ENCODE measurements at places on chromosomes 3 and 15. TPM values are rescaled to one million over a fixed set of nuclear protein-coding genes. Genes with fewer than 3 reads are reported as not detected.

ATP13A5 gene
- not detected for total RNA-seq

SLCO2A1 gene
- total RNA-seq = 0.52 TPM

PTH1R gene
- total RNA-seq = 0.32 TPM

IQCF5 gene
- not detected for total RNA-seq

GRCh38 chr3:184341925-184342324, 4.5 kb downstream of the FAM131A start:
- peaks cover 9% of the 10 kb centered on the region for H3K36me3 ChIP-seq
- no peak for DNase-seq
- no peaks in the 10 kb centered on the region for H3K27me3 ChIP-seq
- H3K27ac ChIP-seq = no peak overlapping the region

DNA sequence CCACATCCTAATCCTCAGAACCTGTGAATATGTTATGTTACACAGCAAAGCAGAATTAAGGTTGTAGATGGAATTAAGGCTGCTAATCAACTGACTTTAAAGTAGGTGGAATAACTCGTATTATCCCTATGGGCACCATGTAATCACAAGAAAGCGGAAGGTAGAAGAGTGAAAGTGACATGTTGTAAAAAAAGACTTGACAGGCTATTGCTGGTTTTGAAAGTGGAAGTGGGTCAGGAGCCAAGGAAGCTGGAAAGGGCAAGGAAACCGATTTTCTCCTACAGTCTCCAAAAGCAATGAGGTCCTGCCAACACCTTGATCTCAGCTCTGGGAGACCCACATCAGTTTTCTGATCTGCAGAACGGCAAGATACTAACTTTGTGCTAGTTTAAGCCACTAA, 6.6 kb downstream of the TP63 start:
- H3K27me3 ChIP-seq = no peaks in the 10 kb centered on the region
- no peak overlapping the region for H3K4me3 ChIP-seq
- no peaks in the 10 kb centered on the region for H3K36me3 ChIP-seq
- no peaks in the 10 kb centered on the region for H3K4me1 ChIP-seq

DNA sequence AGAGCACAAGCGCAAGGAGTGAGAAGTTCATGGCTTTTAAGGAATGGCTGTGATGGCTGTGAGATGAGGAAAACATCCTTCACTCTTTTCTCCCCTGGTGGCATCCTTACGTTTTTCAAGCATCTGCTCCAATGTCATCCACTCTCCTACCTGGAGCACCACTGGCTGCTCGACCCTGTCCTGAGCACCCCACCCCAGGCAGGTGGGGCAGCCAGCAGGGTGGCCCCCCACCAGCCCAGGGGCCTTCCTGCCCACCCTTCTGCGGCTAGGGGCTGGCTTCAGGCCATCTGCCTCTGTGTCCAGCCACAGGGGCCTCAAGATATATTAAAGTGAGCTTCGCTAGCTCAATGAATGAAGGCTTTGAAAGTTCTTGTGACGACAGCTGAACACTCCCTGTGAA, 56.1 kb downstream of the ATP10A start:
- no peak for DNase-seq
- no peaks in the 10 kb centered on the region for H3K36me3 ChIP-seq
- no peak overlapping the region for H3K27ac ChIP-seq

GRCh38 chr3:9826815-9827573, 16.8 kb downstream of the RPUSD3 start:
- H3K4me1 ChIP-seq = no peaks in the 10 kb centered on the region
- no peak for DNase-seq
- H3K27ac ChIP-seq = no peak overlapping the region
- H3K36me3 ChIP-seq = 0 out of 2 replicates have a peak, but pooled peaks cover 5% of the 10 kb centered on the region
- no peaks in the 10 kb centered on the region for H3K27me3 ChIP-seq
- no peak overlapping the region for H3K4me3 ChIP-seq

DNA sequence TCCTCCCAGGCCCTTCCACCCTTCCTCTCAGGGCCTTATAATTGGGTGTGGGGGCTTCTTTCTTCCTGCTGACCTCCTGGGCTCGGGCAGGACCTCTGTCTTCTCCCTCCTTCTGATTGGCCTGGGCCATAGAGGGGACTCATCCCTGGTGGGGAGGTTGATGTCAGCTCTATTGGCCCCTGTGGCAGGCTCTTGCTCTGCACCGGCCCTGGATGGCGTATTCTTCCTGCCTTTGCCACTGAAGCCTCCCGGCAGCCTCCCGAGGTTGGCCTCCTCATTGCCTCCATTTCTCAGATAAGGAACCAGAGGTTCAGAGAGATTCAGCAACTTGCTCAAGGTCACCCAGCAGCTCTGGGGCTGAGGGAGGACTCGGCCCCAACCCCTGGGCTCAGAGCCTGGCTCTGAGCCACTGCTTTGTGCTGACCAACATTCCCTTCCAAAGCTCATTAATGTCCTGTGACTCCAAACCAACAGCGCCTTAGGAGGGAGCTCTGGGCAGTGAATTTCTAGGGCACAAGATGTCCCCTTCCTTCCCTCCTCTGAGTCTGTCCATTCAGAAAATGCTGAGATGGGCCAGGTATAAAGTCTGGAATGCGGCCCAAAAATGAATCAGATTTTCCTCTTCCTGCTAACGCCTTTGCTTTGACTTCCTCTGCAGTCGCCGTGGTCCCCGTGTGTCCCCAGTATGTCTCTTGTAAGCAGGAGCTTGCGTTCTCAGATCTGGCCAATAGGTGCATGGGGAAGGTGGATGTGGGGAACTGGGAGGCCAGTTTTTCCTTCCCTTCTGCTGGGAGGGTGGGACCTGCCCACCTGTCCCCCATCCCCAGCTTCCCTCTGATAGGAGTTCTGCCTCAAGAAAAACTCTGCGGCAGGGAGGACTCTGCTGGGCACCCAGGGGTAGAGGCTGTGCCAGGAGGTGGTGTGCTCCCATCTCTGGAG, 74.2 kb downstream of the HMCES start:
- H3K4me3 ChIP-seq = no peak overlapping the region
- H3K27ac ChIP-seq = no peak overlapping the region

GRCh38 chr15:82890995-82891390, 61.5 kb downstream of the HOMER2 start:
- no peak for DNase-seq
- no peaks in the 10 kb centered on the region for H3K4me1 ChIP-seq
- no peaks in the 10 kb centered on the region for H3K36me3 ChIP-seq

GRCh38 chr15:89341316-89342005, 6.8 kb upstream of the POLG start:
- no peaks in the 10 kb centered on the region for H3K27me3 ChIP-seq
- no peak overlapping the region for H3K27ac ChIP-seq
- DNase-seq = no peak
- H3K4me3 ChIP-seq = no peak overlapping the region

- peak; percentile 26 for DNase-seq
- H3K4me1 ChIP-seq = peaks cover 11% of the 10 kb centered on the region
- H3K36me3 ChIP-seq = no peaks in the 10 kb centered on the region
- no peaks in the 10 kb centered on the region for H3K27me3 ChIP-seq
Measured at GRCh38 chr3:169026543-169027182, 636.8 kb downstream of the MECOM start.

- no peaks in the 10 kb centered on the region for H3K27me3 ChIP-seq
- peaks cover 8% of the 10 kb centered on the region for H3K4me1 ChIP-seq
- H3K4me3 ChIP-seq = no peak overlapping the region
- DNase-seq = no peak
- H3K36me3 ChIP-seq = no peaks in the 10 kb centered on the region
Measured at GRCh38 chr3:87435926-87436620, 159.7 kb upstream of the POU1F1 start.

DNA sequence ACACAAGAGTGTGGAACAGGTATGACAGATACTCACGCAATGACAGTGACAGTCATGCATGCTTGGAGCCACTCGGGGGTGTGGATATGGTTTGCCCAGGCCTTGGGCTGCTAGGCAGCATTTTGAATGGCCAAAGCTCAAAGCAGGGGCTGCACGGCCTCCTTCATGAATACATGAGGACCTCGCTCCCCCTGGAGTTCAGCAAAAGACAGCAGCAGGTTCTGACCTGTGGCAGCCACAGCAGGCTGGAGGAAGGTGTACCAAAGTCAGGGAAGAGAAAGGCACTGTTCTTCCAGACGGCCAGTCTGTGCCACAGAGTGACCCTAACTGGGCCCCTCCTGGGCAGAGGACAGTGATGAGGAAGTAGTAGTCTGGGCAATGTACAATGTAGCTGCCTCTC, 88.2 kb upstream of the C2CD4B start:
- no peak overlapping the region for H3K27ac ChIP-seq
- DNase-seq = no peak
- no peak overlapping the region for H3K4me3 ChIP-seq
- H3K4me1 ChIP-seq = no peaks in the 10 kb centered on the region

DNA sequence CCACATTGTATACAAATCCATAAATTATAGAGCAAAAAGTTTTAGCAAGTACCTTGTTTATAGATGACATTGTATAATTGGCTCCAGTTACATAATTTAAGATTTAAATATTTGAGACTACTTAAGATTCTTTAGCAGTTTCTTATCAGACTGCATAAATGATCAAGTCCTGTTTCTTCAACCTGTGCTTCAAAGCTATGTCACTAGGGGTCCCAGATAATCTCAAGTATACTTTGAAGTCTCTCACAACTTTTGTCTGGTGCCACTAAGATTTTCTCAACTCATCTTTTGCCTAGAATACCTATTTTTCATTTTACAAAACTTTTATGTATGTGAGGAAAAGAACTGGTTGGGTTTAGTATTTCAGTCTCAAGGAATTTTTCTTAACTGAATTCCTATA, 205.5 kb downstream of the STAG1 start:
- H3K27me3 ChIP-seq = no peaks in the 10 kb centered on the region
- no peaks in the 10 kb centered on the region for H3K36me3 ChIP-seq
- no peak overlapping the region for H3K4me3 ChIP-seq
- H3K27ac ChIP-seq = no peak overlapping the region

- H3K36me3 ChIP-seq = no peaks in the 10 kb centered on the region
- no peak for DNase-seq
- H3K4me3 ChIP-seq = no peak overlapping the region
- no peak overlapping the region for H3K27ac ChIP-seq
Measured at GRCh38 chr3:187850258-187850921, 105.1 kb upstream of the BCL6 start.

DNA sequence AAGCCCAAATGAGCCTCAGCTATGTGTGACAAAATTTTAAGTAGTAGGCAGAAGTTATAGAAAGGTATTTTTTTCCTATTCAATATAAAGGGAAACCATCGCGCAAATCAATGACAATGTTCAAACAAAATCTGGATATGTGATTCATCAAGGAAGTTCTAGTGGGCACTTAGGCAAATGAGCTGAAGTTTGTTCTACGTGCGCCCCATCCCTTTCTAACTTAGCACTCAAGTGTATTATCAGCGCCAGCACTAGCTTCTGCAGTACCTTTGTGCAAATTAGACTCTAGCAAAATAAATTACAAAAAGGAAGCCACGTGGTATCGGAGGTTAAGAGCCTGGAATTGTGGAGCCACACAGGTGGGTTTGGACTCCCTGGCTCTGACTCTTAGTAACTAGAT, 91.1 kb downstream of the TBL1XR1 start:
- no peaks in the 10 kb centered on the region for H3K36me3 ChIP-seq
- no peaks in the 10 kb centered on the region for H3K4me1 ChIP-seq
- no peak overlapping the region for H3K27ac ChIP-seq
- H3K4me3 ChIP-seq = no peak overlapping the region

All from HCT116 (cell line).